ENCODE measurements at places on chromosomes 11 and 22.

DNA sequence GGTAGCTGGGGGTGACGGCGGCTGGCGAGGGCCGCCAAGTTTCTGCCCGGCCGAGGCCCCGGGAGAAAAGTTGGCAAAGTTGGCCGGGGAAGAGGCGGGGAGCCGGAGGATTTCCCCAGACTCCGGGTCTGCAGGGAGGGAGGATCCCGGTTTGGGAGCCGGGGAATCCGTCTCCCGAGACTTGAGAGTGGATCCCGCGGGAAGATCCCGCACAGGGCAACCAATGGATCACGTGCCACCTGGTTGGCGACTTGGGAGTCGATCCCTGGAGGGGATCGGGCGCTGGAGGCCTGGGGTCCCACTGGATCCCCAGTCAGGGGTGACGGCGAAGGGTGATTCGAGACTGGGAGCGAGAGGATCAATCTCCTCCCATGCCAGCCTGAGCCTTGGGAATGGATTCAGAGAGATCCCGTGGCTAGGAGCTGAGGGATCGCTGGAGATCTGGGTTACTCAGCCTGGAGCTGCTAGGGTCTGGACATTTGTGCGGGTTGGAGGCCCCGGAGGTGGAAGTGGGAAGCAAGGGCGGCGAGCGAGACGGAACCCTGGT, 394 bp downstream of the KIAA1671 start:
- DNase-seq, result no peak

DNA sequence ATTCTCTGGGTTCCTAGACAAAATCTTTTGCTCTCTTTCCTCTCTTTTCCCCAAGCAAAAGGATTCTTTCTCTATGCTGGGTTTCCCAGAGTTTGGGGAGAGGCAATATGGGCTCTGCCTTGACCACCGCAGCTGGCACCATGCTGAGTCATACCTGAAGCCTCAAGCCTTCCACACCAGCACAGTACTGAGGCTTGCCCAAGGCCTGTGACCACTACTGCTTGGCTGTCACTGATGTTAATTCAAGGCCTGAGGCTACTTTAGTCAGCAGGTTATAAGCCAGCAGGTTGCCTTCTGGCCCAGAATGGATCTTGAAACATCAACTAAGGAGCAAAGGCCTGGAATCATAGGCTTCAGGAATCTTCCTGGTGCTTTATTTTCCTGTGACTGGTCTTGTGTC, 185.3 kb downstream of the DYNC2H1 start:
- DNase-seq, result no peak

- no peak for DNase-seq
These were observed 12.7 kb downstream of the RASD2 start for GRCh38 chr22:35553341-35553740.

DNA sequence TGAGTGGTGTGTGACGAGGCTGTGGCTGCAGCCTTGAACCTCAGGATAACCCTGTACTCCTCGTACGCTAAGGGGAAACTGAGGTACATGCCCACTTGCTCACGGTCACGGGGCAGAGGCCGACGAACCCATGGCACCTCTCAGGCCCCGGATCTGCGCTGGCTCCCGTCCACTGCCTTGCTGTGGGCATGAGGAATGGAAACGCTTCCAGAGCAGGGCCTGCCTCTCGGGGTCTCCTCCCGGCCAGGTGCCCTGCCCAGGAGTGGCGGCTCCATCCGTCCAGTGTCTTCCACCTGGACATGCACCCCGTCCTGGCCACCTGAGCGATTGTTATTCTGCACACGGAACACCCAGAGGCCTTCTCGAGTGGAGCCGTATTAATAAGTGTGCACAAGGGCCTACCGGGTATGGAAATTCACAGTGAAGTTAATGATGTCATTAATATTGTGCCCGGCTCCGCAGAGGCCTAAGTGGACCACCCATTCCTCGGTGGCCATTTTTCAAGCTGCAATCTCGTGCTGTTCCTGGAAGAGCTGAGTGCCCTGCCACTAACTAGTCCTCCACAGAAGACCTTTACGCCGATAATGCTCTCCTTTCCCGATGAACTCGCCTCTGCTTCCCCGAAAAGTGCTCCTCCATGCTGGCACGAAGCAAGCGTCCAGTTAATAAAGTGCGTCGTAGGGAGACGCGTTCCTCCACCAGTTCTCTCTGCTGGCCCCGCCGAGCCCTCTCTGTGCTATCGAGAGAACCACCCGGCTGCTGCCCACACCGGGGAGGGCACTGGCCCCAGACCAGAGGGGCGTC, 927.9 kb downstream of the BRD1 start:
- no peak for DNase-seq

GRCh38 chr22:35425971-35426800, 26.2 kb downstream of the MCM5 start:
- DNase-seq, result no peak

All from fibroblast of skin of left quadriceps (primary cell).